Stimulated activated CD8-positive, alpha-beta memory T cell treated with anti-CD3 and anti-CD28 coated beads, Interleukin-4, amount 100 ng/mL, for 1 hour (primary cell): ENCODE measurements at places on chromosomes 4 and X.

- no peak for DNase-seq
Observed at GRCh38 chr4:174716986-174717770, 111.9 kb downstream of the GLRA3 start.

- no peak for DNase-seq
Observed at GRCh38 chr4:118224243-118224829, 128.5 kb downstream of the PRSS12 start.

DNA sequence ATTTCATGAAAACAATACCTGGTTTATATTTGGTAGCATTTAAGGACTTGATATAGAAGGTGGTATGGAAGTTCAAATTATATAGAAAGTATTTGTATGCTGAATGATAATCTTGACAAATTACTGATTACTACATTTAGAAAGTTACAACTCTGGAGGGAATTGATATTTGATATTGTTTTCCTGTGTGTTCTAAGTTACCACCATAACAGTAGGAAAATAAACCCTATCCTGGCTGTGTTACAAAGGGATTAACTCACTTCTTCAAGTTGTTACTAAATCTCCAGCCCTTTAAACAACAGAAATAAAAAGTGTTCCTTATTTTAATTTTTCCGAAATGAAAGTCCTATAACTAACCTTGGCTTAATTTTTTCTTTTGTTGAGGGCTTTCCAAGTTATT is 36.6 kb downstream of the FHL1 start:
- no peak for DNase-seq

DNA sequence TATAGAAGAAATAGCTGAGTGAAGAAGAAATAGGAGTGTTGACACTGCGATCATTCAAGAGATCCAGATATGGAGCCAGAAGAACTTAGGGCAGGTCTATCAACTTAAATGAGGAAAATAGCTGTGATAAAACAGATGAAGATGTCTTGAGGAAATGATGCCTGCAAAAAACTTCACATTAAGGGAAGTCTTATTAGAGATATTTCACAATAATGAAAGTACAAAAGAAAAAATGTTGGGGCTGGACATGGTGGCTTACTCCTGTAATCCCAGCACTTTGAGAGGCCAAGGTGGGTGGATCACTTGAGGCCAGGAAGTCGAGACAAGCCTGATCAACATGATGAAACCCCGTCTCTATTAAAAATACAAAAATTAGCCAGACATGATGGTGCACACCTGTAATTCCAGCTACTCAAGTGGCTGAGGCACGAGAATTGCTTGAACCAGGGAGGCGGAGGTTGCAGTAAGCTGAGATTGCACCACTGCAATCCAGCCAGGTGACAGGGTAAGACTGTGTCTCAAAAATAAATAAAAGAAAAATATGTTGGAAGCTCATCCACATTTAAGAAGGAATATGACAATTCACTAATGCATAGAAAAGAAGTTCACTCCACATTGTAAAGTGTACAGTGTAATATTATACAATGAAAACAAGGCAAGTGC is 56.3 kb downstream of the PKD2 start:
- DNase-seq = no peak

DNA sequence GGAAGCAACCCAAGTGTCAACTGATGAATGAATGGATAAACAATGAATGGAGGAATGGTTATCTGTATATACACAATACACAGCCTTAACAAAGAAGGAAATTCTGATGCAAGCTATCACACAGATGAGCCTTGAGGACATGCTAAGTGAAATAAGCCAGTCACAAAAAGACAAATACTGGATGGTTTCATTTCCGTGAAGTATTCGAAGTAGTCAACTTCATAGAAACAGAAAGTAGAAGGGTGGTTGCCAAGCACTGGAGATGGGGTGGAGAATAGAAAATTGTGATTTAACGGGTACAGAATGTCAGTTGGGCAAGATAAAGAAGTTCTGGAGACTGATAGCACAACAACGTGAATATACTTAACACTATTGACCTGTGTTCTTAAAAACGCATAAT is 28.2 kb downstream of the CENPU start:
- no peak for DNase-seq

- DNase-seq = no peak
Observed at GRCh38 chr4:3519468-3520264, 12.6 kb downstream of the LRPAP1 start.

DNA sequence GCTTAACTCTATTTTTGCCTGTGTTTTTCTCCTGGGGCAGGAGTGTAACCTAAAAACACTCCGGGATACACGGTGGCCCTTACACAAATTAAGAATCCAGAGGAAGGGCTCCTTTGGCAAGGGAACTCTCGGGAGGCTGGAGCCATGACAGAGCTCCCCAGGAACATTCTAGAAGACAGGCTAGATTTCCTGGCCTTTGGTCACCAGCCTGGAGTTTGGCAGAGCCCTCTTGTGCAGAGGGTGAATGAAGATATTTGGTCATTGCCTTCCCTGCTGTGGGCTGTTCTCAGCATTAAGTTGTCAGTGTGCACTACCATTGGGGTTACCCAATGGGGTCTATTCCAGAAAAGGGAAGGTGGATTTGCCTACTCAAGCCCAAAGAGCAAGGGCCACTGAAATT is 53.8 kb upstream of the LNX1 start:
- no peak for DNase-seq

GRCh38 chr4:3219761-3220475 is 29.0 kb upstream of the MSANTD1 start:
- DNase-seq = no peak

DNA sequence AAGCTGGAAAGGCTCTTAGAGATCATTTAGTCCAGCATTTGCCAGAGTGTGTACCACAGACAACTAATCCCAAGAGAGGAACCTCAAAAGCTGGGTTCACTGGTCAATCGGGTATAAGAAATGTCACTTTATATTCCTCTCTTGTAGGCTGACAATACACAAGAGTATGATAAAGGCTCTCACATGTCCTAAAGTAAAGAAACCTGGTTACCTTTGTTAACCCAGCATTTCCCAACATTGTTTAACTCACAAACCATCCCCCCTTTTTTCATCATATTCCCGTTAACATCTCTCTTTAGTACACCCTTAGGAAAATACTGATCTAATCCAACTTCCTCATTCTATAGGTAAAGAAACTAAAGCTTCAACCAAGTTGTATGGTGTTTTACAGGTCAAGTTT is 74.4 kb downstream of the MBNL3 start:
- DNase-seq = no peak

GRCh38 chr4:17093481-17093880 is 195.0 kb upstream of the LDB2 start:
- no peak for DNase-seq

DNA sequence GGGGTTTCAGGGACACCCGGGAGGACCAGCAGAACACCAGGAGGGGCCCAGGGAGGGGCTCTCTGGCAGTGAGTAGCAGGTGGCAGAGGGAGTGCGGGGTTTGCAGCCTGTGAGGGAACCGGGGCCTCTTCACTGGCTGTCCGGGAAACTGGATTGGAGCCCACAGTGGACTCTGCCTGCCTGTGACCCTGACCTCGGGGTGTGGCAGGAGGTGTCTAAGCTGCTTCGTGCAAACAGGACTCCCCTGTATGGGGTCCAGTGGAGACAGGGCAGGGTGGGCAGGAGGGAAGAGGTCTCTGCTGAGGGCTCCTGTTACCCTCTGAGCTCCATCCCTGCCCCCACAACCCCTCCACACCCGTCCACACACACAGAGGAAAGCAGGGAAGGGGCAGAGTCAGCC is 50.1 kb downstream of the FAM53A start:
- DNase-seq = no peak

DNA sequence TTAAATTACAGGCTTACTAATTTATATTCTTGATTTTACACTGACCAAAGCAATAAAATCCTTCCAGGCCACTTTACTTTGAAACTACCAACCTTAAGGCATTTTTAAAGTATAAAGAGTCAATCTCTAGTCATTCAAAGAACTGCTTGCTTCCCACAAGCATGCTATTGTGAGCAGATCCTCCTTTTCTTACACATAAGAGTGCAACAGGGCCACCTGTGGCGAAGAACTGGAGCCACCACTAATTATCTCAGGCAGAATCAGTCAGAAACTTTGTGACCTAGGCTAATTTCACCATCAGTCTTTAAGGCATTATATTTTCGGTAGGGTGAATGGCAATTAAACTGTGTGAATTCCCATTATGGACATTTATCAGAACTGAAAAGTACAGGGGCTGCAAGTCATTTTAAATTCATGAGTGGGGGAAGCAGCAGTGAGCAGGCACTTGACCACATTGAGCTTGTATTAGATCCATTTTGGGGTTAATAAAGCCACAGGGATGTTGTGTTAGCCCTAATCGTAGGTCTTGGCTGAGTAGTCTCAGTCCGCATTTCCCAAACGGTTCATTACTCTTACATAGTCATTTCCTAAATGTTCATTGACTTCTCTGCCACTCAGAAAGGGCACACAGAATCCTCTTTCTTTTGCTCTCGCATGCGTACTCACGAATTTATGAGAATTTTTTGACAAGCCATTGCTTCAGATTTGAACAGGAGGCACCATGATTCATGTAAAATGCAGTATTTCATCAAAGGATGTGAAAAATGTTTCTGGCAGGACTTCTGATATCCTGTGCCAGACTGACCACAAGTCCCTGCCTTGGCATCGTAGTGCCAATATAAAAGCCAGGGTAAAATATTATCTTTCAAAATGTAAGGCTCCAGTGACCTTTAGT is 39.8 kb downstream of the NPY2R start:
- no peak for DNase-seq

DNA sequence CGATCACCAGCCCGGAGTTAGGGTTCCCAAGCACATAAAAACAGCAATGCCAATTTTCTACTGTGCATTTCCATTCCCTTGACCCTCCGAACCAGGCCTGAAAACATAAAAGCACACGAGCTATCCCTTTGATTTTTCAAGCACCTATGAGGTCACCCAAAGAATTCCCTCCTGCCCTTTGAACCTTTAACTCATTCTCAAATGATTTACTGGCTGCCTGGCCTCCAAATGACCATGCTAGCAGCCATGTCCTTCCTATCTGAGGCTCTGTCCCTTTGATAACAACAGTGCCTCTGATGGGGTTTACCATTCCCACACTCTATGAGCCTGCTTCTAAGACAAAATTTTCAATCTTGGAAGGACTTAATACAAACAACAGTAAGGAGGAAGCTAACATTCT is 15.2 kb downstream of the SHROOM4 start:
- no peak for DNase-seq

- no peak for DNase-seq
Observed at GRCh38 chr4:36198068-36198808, 46.1 kb downstream of the ARAP2 start.
